NCI-H2227 treated with DMSO at 0.1 percent for 48 hours (cell line): ENCODE measurements at places on chromosomes 4 and X.

- no peak for DNase-seq
Observed at GRCh38 chrX:136768469-136769084, 12.2 kb downstream of the ARHGEF6 start.

DNA sequence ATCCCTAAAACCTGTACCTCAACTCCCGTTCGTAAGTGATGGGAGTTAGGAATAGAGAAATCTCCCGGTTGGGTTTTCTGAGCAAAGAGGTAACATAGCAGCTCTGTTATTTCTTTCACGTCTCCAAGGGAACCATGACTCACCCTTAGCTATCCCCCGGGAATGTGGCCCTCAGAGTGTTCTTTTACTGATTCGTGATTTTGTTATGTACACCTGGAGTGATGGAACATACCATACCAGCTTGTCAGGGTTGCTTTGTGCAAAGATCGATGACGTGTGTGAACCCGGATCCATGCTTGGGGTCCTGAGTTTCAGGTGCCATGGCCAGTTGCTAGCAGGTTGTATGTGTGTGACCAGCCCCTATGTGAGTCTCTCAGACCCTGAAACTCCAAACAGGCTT is 52.6 kb downstream of the HPRT1 start:
- no peak for DNase-seq

- no peak for DNase-seq
Observed at GRCh38 chr4:187552781-187553180, 442.8 kb upstream of the ZFP42 start.

- DNase-seq: no peak
Observed at GRCh38 chrX:53732797-53733196, 46.3 kb upstream of the HUWE1 start.

GRCh38 chr4:102868153-102868780 is 525 bp upstream of the CISD2 start:
- DNase-seq: no peak

- no peak for DNase-seq
Observed at GRCh38 chr4:81595798-81596610, 124.3 kb upstream of the RASGEF1B start.

DNA sequence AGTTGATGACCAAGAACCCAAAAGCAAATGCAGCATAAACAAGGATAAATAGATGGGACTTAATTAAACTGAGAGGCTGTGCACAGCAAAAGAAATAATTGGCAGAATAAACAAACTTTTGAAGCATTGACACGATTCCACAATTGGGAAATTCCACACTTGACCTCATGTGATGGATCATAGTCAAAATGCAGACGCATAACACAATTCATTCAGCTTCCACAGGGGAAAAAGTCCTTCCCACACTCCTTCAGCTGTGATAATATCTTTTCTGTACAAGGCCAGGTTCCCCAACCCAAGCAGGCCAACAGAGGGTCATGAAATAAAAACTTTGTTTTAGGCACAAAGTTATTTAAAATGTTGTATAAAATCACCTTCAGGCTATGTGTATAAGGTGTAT is 66.6 kb upstream of the SLIT2 start:
- DNase-seq: no peak

GRCh38 chr4:96912716-96913115 is 1072.8 kb downstream of the PDHA2 start:
- DNase-seq: no peak

GRCh38 chr4:188992706-188993105 is 853.5 kb downstream of the TRIML1 start:
- DNase-seq: no peak

GRCh38 chr4:100093091-100093866 is 97.0 kb downstream of the DDIT4L start:
- peak; percentile 47 for DNase-seq

GRCh38 chrX:16022580-16023200 is 100.7 kb upstream of the GRPR start:
- DNase-seq: no peak

DNA sequence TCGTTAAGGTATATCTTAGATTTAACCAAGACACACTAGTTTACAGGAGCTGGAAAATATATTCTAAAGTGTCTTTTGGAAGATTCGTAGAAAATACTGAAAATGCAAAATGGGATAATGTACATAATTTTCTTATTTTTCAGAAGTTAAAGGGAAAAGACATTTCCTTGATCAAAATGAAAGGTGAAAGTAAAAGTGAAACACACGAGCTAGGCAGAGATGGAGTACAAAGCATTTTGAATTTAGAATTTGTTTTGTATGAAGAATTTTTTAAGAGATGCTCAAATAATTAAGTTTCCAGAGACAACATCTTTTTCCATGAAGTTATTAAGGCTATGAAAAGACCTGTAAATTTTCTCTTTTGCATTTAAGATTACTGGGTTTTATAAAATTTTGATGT is 2192.6 kb upstream of the AGA start:
- no peak for DNase-seq

DNA sequence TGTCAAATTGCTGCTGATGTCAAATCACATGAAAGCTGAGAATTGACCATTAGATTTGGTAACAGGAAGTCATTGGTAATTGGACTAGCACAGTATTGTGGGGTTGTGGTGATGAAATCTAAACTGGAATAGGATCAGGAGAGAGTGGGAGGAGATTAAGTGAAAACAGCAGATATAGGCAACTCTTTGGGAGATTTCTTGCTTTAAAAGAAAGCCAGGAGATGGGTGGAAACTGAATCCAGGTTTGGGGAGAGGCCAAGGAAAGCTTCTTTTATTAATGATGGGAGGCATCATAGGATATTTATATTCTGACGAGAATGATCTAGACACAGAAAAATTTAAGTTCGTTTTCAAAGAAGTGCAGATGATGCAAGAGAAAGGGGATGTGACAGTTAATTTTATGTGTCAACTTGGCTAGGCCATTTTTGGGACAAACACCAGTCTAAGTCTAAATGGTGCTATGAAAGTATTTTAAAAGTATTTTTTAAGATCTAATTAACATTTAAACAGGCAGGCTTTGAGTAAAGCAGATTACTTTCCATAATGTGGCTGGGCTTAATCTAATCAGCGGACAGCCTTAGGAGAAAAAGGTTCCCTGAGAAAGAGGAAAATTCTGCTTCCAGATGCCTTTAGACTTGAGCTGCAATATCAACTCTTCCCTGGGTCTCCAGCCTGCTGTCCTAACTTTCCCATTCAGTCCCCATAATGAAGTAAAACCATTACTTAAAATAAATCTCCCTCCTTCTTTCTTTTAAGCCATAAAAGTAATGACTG is 24.7 kb downstream of the SEC24D start:
- DNase-seq: no peak

GRCh38 chrX:72269671-72270251 is 7.3 kb downstream of the RPS4X start:
- no peak for DNase-seq

GRCh38 chrX:22577181-22577580 is 304.5 kb downstream of the CBLL2 start:
- DNase-seq: no peak

DNA sequence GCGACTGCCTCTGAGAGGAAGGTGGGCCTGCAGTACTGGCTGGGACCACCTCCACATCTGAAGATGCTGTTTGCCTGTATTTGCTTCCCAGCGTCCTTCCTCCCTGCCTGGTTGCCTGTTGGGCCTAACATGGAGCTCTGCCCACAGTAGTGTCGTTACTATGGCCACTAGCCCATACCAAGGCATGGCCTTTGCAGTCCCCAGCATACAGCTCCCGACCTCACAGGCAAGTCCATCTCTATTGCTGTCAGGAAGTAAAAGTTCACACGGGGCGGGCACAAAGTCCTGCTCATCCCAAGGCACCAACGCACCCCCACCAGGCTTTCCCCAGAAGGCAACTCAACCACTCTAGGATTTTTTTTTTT is 71.6 kb downstream of the MAML3 start:
- no peak for DNase-seq

DNA sequence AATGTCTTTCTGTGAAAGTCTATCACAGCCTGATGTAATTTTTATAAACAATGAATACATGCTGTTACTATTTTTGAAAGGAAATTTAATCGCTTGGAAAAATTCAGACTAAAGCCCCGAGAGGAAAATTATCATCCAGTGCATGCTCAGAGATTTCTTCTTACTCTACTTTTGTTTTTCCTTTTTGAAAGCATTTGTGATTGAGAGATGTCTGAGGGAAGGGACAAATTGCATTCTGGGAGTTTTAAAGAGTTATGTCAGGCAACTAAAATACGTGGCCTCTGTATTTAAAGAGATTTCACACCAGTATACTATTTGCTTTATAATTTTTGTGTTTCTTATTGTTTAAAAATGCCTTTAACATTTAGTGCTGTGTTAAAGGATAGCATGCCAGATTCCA is 1.4 kb upstream of the ZFX start:
- peak; percentile 41 for DNase-seq

GRCh38 chr4:141620715-141621114 is 15.7 kb upstream of the IL15 start:
- DNase-seq: no peak

DNA sequence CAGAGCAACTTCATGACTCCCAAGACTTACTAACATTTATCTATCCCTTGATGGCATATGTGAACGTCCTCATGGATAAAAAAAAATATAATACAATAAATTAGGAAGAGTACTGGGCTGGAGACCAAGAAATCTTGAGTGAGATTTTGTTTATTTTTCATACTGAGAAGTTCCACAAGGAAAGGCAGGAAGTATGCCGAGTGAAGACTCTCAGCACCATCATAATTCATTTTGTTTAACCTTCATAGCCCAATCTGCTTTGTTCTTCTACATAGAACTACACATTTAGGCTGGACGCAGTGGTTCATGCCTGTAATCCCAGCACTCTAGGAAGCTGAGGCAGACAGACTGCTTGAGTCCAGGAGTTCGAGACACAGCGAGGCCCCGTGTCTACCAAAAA is 198.3 kb downstream of the NSUN7 start:
- no peak for DNase-seq

DNA sequence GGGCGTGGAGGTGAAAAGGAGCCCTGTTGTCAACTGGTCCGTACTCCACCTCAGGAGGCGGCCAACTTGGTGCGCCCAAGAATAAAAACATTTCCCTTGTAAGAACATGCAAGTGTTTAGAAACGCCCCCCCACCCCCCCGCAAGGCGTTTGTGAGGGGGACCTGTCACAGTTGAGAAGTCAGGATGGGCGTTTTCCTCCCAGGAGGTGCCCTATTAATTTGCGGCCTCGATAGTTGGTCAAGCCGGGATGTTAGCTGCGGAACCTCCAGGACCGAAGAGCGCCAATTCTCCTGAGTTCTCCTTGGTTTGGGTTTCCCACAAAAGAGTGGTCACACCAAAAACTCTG is 651 bp upstream of the SAP30 start:
- DNase-seq: no peak

DNA sequence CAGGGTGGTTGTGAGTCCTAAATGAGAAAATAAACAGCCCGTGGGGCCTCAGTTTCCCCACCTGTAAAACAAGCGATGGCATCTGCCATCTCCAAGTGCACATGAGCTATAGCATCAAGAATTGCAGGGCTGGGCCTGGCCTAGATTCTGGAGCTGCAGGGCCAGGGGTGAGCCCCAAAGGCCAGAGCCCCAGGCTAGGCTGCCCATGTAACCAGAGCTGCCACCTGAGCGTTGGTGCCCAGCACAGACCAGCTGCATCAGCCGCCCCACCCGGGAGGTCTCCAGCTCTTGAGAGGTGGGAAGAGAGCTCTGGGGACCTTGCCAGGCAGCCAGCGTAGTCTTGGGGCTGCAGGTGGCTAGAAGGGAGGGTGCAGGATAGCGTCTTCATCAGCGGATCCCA is 27.0 kb upstream of the GPR78 start:
- no peak for DNase-seq

GRCh38 chrX:33138677-33139249 is 72.6 kb downstream of the DMD start:
- DNase-seq: no peak

DNA sequence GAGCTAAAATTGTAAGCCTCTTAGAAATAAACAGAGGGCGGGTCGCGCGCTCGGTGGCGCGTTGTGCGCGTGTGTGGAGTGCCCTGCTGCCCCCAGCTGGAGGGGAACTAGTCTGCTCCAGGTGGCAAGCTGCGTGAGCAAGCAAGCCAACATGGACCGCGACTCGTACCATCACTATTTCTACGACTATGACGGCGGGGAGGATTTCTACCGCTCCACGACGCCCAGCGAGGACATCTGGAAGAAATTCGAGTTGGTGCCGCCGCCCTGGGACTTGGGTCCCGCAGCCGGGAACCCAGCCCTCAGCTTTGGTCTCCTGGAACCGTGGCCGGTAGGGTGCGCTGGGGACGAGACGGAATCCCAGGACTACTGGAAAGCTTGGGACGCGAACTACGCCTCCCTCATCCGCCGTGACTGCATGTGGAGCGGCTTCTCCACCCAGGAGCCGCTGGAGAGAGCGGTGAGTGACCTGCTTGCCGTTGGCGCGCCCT is 66.1 kb downstream of the DNAAF6 start:
- DNase-seq: no peak

- DNase-seq: no peak
Observed at GRCh38 chrX:1486749-1487361, 34.1 kb upstream of the ASMTL start.

DNA sequence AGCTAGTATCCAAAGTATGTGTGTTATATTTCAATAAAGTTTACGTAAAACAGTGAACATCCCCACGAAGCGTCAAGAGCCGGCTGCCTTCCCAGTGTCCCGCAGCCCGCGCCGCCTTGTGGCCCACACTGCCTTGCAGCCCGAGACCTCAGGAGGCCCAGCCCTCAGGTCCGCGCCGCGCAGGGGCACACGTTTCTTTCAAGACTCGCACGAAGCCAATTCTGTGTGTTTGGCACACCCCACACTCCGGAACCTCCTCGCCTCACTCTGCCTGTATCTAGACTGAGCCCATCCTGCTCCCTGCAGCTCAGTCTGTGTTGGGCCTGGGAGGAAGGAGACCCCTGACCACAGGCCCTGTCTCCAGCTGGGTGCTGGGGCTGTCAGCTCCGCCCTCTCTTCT is 5.8 kb downstream of the LRPAP1 start:
- no peak for DNase-seq

DNA sequence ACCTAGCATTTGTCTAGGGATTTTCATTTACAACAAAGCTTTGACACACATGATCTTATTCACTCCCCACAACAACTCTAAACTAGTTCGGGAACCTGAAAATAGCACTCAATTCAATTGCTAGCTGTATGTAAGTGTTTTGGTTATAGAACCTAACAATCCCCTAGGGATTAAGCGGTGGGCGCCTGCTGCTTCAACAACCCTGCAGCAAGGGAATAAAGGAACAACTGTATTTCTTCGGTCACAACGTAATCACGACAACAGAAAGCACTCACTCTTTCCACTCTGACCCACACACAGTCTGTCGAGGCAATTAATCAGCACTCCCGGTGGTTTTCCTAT is 674 bp upstream of the DIAPH2 start:
- no peak for DNase-seq

DNA sequence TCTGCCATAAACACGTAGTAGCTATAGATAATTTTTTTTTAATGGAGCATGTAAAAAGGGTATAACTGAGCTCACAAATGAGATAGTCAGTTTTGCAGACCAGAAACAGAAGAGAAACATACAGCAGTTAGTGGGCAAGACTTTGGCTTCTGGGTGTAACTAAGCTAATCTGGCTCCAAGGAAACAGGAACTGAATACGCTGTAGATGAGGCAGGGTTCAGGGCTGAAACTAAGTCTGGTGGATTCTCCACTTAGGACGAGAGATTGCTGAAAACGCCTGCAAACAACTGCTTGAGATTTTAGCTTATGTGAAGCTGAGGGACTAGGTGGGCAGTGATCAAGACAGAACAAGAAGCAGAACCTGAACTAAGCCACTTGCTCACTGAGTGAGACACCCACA is 91.7 kb downstream of the SMIM20 start:
- DNase-seq: no peak

- DNase-seq: no peak
Observed at GRCh38 chr4:15677507-15677988, 4.1 kb upstream of the FAM200B start.
